GM06990 (cell line): ENCODE measurements at places on chromosomes 2 and 18.

DNA sequence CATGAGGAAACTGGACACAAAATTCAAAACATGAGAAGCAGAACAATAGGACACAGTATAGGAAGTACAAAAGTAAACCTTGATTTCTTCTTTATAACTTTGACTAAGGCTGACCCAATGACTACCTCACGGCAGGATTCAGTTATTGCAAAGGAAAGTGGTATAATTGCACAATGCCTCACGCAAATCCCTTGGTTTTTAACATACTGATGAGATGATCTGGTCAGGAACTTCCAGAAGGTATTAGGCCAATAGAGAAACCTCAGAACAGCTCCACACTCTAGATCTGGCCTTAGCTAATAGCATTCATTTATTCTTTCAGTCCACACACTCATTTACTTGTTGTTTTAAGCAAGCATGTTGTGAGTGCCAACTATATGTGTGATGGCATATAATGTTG, 1526.9 kb upstream of the ACVR2A start:
- no peak for DNase-seq

DNA sequence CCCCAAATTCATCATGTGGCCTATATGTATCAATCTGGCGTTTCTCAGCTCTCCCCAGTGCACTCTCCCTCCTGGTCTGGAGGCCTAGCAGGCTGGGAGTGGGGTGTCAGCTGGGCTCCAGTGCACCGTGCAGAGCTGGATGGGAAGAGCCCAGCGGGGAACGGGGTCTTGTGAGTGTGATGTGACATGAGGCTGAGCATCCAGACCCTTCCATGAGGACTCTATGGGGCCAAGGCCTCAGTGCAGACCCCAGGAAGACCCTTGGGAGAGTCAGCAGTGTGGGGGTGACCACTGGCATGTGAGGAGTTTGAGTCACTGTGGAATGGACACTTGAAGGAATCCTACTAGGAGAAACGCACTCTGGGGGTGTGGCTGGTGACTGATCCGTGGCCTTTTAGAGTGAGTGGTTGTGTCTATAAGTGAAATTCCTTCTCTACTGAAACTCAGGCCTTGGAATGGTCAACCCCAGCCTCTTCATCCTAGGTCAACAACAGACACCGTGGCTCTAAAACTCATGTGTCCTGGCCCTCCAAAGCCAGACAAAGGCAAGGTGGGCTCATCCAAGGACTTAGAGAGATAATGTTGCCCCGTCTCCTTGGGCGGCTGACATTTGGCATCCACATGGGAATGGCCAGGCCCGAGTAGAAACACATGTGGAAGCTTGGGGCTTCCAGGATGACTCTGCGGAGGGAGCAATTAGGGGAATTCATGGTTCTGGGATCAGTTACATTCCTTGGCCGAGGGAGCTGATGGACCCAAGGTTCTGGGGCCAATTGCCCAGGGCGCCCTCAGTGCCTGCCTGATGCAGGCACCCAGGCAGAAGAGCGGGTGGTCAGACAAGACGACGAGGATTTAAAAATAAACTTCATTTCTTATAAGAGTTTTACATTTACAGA, 156.0 kb upstream of the TWIST2 start:
- no peak for DNase-seq

- DNase-seq: no peak
Observed at GRCh38 chr2:41919135-41919534, 128.7 kb upstream of the PKDCC start.

GRCh38 chr2:160465002-160465401, 28.6 kb downstream of the RBMS1 start:
- no peak for DNase-seq

DNA sequence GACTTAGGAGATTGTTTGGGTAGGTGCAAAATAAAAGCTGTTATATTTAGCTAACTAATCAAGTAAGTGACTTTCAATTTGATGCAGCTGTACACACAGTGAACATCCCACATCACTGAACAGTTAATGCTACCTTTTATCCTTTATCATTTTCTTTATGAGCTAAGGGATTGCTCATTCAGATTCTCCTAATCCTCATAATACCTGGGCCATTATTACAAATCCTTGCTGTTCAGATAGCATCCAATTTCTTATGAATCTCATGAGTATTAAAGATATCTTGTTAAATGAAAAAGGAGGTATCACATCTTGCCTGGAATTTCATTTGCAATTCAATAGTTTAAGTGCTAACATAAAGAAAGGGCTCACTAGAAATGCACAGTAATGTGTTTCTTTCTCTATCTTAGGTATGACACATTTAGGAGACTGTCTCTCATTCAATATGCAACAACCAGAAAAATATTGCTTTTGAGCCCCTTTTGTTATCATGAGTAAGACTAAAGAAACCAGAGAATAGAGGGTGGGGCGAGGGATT, 918.5 kb downstream of the CBLN2 start:
- DNase-seq: no peak

- no peak for DNase-seq
Observed at GRCh38 chr2:14927021-14927564, 294.6 kb downstream of the LRATD1 start.

GRCh38 chr2:172423160-172423559, 4.2 kb upstream of the ITGA6 start:
- DNase-seq: no peak

- DNase-seq: no peak
Observed at GRCh38 chr2:233745073-233745755, 14.9 kb upstream of the UGT1A1 start.

DNA sequence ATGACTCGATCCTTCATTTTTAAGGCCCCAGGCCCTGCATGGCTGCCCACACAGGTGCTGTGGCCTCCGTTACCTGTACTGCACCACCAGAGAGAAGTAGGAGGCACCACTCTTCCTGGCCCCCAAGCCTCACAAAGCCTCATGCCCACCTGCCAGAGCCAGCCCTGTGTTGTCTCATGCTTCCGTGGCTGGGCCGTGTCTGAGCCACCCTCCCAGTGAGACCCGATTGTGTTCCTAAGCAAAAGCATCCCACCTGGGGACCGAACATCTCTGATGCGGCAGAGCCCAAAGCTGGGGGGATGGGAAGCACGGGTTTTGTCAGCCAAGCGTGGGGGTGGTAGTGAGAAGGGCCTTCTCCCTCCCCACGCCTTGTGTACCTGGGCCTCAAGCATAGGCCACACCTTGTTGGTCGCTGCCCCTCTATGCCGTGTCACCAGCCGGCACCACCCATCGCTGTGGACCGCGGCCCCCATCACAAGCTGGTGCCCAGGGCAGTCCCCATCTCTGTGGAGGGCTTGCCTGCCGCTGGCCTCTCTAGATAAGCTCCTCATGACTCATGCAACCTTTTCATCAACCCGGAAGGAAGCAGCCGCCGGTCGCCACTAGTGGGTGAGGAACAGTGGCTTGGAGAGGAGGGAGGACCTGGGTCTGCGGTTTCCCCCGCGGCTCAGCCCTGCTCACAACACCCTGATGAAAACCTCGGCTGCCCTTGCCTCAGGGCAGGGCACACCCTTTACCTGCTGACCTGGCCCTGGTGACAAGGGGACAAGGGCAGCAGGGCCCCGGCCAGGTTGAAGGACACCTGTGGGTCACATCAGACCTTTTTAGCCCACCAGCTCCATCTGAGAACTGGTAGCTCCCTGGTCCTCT, 2.7 kb upstream of the RNPEPL1 start:
- peak; percentile 85 for DNase-seq

DNA sequence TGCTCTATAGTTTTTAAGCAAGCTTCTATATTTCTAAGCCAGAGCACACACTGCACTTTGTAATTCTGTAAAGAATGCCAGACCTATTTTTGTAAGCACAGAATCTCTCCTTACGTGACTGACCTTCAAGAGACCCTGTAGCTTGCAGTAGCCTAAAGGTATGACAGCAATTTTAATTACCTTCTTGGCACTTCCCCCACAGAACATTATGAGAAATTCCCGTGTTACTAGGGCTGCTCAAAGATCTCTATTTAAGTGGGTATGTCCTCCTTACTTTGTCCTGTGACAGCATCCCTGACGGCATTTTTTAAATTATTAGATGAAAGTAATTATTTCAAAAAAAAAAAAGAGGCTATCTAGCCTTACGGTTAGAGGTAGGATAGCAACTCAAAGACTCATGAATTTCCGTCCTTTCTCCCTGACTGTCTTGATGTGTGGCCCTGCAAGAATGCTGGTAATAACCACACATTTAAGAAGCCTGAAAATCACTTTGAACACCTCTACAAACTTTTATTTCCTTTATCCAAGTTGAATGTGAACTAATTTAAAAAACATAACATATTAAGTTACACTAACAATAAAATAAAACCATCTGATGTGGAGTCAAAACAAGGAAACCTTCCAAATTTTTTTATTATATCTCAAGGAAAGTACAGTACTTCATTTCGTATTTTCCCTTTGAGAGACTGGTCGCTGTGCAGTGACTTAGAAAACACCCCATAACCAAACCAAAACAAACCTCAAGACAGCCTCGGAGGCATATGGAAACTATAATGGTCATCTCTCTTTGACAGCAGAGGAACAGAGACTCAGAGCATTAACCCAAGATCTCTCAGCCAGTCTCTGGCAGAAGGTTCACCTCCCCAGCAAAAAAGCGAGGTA, 54.9 kb downstream of the THUMPD2 start:
- DNase-seq: no peak

GRCh38 chr2:236008006-236008405, 160.2 kb downstream of the GBX2 start:
- DNase-seq: no peak

DNA sequence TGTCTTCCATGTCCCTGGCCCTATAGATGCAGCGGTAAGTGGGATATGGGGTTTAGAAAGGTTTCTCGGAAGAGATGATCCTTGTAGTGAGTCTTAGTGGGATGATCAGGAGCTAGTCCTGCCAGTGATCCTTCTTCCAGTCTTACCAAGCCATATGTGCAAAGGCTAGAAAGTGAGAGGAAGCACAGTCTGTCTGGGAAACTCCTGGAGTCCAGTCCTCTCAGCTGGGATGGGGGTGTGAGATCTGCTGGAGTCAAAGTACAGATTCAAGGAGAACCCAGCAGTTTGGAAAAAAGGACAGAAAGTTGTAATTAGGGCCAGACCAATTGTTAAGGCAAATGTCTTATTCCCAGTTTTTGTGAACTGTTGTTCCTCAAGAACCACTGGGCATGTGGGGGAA, 83.3 kb downstream of the LIMS1 start:
- no peak for DNase-seq

- DNase-seq: no peak
Observed at GRCh38 chr2:234256516-234256915, 206.0 kb downstream of the SPP2 start.

- no peak for DNase-seq
Observed at GRCh38 chr18:63025251-63026090, 294.1 kb downstream of the BCL2 start.

- DNase-seq: no peak
Observed at GRCh38 chr18:61364953-61365352, 31.7 kb downstream of the CDH20 start.

- DNase-seq: peak; percentile 20
Observed at GRCh38 chr2:23850564-23851256, 76.2 kb downstream of the ATAD2B start.

DNA sequence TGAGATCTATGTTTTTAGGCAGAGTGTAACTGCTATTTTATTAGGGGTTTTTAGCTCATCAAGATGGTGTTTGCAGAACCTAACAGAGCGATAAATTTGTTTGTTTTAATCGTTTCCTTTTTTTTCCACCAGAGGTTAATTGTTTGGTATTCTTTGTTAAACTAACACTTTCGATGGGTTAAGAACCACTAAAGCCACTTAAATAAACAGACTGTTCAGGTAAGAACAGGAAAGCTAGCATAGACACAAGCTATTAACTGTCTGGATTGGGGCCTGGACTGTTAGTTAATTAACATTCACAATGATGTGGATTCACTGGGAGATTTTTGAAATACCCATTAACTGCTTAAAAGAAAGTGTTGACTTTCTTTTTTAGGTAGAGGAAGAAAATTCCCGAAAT, 209.0 kb upstream of the COPS8 start:
- DNase-seq: no peak

DNA sequence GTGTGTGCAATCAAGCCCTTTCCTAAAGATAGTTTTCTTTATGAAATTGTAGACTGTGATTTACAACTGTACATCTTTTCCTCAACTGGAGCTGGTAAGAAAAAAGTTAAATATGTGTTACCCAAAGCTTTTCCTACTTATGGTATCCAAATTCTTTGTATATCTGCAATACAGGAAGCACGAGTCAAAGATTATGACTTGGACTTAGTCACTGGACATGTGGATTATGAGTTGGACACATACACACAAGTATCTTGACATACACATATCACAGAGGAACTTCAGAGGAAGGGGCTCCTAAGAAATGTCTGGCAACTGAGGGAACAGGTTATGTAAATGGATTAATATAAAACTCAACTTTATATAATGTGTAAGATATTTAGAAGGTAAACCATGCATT, 35.2 kb downstream of the PRELID3A start:
- DNase-seq: no peak
